ENCODE measurements at places on chromosomes 5 and 9.

DNA sequence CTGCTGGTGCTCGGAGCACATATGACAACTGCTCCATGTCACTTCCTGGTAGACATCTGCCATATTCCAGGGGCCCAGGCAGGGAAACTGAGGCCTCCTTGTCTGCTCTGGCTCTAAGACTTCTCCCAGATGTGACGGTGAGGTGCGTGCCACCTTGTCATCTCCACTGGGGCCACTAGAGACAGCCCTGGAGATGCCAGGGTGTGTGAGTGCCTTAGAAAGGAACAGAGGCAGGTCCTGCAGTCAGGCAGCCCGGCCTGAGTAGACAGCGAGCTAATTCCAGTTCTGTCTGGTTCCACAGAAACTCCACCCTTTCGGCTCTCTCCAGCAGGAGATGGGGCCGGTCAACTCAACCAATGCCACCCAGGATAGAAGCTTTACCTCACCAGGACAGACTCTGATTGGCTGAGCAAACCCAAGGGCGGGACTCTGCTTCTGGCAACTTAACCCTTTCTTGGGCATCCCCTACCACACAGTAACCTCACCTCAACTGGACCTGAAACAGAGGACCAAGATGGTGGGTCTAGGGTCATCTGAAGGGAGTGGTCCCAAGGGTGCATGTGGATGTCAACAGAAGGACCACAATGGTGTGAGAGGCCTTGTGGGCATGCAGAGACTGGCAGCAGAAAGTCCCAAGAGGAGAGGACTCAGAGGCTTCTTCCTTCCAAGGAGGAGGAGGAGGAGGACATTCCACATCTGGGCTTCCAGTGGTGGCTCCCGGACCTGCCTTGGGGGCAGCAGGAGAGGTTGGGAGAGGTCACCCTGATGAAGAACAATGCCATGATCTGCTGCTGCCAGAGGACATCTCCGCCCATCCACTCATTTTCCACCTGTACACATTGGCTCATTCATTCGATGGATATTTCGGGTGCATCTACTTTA is 77.7 kb downstream of the RGS3 start:
- no peak for DNase-seq

DNA sequence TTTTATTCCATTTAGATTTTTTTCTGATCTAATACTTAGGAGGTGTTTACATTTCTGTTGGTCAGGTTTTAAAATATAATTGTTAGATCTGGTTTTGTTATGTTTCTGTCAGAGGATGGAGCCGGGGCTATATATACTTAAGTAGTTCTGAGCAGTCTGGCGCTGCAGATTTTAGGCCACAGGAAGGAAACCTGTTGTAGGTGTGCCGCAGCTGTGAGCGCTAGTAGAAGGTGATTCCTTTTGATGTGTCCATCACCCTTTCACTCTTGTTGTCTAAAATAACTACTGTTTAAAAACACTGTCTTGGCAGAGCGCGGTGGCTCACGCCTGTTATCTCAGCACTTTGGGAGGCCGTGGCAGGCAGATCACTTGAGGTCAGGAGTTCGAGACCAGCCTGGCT is 17.0 kb downstream of the ZBTB34 start:
- DNase-seq = no peak

GRCh38 chr5:76341651-76342334 is 61.3 kb upstream of the IQGAP2 start:
- no peak for DNase-seq

DNA sequence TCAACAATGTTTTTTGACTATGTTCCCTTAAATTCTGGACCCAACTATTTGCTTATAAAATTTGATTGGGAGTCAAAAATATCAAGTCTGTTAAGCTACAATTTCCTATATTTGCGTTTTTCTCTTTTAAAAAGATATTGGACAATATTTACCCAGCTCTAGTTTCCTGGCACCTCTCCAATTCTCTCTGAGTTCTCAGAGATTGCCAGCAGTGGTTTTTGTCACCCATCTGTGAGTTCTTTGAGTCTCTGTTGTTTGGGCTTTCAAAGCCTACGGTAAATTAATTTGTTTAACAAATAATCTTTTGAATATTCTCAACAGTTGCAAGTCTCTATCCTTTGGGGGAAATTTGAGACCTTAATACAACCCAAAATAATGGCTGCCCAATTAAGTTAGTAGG is 174.2 kb upstream of the PUM3 start:
- no peak for DNase-seq

DNA sequence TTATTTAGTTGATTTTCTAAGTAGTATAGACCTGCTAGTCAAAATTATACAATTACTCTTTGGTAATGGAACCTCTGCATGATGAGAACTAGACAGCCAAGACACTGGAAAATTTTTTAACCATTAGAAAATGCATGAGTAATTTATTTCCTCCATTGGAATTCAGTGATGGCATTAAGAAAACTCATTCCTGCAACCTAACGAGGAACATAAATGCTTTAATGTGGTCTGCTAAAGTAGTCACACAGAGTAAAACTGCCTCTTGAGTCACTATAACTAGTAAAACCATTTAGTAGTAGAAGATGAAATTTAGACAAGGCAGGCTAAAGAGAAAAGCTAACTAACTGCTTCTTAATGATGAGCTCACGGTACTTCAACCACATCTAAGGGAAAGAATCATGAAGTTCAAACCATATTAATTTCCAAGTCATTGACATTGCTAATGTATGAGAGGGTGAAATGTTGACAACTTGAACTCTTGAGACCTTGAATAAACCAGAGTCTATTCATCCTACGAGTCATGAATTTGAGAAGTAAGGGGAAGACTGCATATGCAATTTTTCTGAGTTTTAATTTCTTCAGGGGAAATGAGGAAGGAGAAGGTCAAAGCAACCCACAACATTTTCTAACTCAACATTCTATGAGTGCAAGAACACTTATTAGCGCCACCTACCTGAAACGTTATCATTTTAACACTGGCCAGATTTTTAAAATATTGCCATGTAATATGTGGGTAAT is 74.4 kb downstream of the GLIS3 start:
- no peak for DNase-seq

DNA sequence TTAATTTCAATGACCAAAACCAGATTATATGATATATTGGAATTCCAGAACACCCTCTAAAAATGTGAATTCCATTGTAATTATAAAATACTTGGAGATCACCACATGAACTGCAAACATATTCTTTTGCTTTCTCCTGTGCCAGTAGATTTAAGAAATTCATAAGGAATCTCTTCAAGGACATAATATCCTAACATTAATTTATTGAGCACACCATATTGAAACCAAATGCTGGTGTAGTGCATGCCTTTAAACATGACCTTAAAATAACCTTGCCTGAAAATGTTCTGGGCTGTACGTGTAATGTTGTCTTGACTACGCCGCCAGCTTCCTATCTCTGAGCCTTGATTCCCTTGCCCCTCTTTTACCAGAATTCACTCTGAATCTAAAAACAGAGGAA is 205.0 kb upstream of the ACTBL2 start:
- DNase-seq = no peak

DNA sequence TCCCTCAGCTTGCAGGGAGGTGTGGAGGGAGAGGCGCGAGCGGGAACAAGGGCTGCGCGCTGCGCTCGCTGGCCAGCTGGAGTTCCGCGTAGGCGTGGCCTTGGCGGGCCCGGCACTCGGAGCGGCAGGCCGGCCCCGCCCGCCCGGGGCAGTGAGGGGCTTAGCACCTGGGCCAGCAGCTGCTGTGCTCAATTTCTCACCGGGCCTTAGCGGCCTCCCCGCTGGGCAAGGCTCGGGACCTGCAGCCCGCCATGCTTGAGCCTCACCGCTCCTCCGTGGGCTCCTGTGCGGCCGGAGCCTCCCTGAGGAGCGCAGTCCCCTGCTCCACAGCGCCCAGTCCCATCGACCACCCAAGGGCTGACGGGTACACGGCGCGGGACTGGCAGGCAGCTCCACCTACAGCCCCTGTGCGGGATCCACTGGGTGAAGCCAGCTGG is 1516.4 kb downstream of the EFNA5 start:
- DNase-seq = no peak

- no peak for DNase-seq
Observed at GRCh38 chr5:159049844-159050315, 49.8 kb downstream of the EBF1 start.

GRCh38 chr5:152527358-152528052 is 122.4 kb upstream of the NMUR2 start:
- no peak for DNase-seq

DNA sequence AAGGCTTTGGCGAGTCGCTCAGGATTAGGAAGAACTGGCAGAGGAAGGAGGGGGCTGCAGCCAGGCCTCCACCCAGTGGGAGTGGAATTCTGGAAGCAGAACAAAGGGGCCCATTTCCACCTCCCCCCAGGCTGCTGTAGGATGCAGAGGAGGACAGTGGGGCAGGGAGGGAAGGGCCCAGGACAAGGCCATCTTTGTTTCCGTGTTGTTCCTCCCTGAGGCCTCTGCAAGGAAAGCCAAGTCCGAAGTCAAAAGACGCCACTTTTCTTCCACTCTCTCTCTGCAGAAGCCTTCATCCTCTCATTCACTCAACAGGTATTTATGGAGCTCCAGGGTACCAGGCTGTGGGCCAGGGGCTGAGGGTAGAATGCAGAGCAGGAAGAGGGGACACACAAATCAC is 70.7 kb downstream of the ENTREP1 start:
- no peak for DNase-seq

DNA sequence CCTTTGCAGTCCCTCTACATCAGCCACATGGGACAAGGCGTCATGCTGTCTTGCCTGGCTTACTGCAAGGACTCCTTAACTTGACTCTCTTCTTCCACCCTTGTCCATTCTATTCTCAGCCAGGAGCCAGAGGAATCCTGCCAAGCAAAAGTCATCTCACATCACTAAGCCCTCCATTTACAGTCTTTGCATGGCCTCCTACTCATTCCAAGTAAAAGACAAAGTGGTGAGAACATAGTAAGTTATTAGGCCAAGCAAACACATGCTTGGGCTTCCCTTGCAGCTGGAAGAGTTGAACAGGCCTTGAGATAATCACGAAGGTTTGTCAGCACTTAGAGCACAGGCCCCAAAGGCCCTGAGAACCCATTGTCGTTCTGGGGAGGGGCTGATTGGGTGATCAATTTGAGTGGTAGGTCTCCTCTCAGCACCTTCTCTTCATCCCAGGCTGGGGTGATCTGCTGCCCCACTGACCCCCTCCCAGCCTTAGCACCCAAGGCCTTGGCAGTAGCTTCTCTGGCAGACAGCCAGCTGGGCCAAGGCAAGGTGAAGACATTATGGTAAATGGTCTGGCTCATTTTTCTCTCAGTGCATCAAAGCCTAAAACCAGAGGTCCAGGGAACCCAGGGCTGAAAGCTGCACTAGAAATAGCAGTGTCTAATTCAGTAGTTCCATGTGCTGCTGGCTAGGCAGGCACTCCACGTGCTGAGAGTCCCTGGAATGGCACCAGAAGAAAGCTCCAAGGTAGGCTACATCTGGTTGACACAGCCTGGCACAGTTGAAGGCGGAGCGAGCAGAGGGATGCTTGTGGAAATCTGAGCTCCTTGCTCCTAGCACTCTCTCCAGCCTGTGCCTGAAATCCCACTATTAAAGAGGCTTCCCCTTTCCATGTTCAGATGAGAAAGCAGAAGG is 121.4 kb downstream of the ASTN2 start:
- no peak for DNase-seq

DNA sequence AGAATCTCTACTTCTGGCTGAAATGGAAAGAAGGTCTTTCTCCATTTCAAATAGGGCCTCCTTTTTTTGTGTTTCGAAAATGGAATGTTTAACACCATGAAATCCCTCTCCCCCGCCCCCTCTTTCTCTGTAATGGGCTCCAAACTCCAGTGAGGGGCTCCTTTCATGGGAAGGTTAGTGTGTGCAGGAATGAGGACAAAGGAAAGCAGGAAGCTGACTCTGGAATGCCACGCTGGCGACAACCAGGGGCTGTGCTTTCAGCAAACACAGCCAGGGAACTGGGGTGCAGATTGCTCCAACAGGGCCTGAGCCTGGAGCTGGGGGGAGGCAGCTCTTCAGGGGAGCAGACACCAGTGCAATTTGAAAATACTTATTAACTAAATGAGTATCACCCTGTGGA is 82.8 kb downstream of the CRB2 start:
- DNase-seq = no peak

DNA sequence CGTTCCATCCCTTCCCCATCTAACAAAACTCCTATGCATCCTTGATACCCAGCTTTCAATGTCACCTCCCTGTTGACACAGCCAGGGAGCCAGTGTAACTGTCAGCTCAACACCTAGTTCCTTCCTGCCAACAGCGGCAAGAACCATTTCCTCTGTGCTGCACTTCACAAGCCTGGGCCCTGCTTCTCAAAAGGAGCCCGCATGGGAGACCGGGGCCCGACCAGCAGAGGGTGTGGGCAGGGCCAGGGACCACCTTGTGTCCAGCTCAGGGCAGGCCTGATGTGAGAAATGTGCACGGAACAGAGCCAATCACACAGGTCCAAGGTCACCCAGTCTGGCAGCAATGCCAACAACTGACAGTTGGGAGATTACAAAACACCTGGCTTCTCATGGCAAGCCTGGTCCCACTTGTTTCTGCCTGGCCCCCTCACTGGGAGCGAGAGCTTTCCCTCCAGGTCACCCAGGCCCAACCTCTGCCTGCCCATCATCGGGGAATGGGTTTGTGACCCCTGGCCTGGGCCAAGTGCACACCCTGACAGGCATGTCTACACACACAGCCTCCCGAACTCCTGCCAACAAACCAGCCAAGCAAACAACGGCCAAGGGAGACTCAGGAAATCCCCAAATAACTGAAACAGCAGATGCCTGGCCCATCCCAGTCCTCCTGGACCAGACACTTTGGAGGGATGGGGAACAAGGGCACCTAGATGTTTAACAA is 3.1 kb downstream of the RNF44 start:
- DNase-seq = no peak

GRCh38 chr5:180717989-180718388 is 21.9 kb downstream of the OR2Y1 start:
- no peak for DNase-seq

GRCh38 chr9:120698766-120699165 is 15.5 kb downstream of the MEGF9 start:
- DNase-seq = no peak

GRCh38 chr5:55973296-55973695 is 21.5 kb downstream of the IL6ST start:
- DNase-seq = no peak

DNA sequence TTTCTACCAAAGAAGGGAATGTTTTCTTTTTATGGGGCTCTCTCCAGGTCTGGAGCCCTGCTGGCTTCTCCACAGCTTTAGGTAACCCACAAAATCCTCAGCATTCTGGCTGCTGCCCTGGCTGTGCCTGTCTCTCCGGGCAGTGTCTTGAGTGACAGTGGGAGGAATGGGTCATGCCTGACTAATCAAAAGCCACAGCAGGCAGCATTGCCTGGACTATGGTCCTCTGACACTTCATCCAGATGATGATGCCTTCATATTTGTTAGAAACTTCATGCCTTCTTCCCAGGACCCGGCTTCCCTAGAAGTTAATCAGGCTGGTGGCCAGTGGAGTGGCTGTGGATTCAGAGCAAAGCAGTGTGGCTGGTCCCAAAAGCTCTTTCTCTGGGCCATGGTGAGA is 32.2 kb upstream of the TGFBI start:
- no peak for DNase-seq

DNA sequence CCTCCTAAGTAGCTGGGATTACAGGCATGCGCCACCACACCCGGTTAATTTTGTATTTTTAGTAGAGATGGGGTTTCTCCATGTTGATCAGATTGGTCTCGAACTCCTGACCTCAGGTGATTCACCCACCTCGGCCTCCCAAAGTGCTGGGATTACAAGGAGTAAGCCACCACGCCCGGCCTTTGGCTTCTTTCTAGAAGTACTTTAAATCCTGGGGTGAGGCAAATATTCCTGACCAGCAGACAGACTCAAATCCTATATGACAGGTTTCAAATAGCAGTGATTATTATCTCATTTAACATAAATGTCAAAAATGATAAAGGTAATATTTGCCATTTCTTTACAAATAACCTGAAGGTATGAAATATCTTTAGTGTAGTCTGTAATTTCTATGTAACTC is 35.6 kb downstream of the ABHD17B start:
- DNase-seq = no peak

Data from NCI-H187 (cell line).